ENCODE measurements at places on chromosomes 13 and 19.

GRCh38 chr13:110486061-110486715 lies 75.3 kb downstream of the RAB20 start:
- no peak for DNase-seq

- DNase-seq: no peak
These were observed 7.9 kb downstream of the PTBP1 start for GRCh38 chr19:805166-805551.

GRCh38 chr13:113970810-113971470 lies 2.9 kb downstream of the C13orf46 start:
- no peak for DNase-seq

DNA sequence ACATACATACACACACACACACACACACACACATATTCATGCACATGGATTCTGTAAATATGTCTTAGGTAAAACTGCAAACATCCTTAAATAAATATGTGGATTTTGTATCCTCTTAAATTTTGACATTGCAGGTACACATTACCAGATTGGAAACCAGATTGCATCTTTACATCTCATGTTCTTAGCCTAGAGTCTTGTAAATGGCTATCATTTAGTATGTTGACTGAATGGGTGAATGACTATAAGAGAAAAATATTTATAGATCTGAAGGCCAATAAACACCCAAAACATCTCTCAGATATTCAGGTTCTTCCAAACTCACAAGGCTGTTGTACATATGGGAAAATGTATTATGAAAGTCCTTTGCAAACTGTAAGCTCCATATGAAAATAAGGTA lies 104.3 kb downstream of the STARD13 start:
- DNase-seq: no peak

DNA sequence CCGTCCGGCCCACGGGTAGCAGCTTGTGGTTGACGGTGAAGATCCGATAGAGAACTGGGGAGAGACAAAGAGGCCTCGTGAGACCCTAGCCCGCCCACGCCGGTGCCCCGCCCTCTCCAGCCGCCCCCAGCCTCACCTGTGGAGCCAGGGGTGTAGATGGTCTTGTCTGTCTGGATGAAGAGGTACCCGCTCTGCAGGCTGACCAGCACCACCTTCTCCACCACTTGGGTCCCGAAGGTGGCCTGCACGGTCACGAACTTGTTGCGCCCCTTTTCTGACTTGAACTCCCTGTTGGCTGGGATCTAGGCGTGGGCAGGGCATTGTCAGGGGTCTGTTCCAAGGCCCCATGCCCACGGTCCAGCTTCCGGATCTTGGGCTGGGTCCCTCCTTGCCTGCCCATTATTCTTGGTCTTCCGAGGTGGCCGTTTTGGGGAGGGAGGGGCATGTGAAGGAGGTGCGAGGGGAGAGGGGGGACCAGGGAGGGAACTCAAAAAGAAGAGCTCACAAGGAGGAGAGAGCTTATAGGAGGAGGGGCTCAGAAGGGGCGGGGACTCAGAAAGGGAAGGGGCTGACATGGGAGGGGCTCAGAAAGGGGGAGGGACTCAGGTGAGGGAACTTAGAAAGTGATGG lies 2.2 kb downstream of the C3 start:
- no peak for DNase-seq

DNA sequence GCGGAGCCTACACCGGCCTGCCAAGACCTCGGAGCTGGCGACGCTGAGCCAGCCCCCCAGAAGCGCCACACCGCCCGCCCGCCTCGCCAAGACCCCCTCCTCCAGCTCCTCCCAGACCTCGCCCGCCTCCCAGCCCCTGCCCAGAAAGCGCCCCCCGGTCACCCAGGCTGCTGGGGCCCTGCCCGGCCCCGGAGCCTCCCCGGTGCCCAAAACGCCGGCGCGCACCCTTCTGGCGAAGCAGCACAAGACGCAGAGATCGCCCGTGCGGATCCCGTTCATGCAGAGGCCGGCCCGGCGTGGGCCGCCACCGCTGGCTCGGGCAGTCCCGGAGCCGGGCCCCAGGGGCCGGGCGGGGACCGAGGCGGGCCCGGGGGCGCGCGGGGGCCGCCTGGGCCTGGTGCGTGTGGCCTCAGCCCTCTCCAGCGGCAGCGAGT lies 10.2 kb downstream of the C19orf25 start:
- peak; percentile 45 for DNase-seq

GRCh38 chr19:2059422-2060201 lies 8.6 kb upstream of the MKNK2 start:
- no peak for DNase-seq

- no peak for DNase-seq
These were observed 2889.6 kb upstream of the PCDH20 start for GRCh38 chr13:64305246-64305645.

- no peak for DNase-seq
These were observed 2.7 kb upstream of the RASAL3 start for GRCh38 chr19:15466851-15467733.

DNA sequence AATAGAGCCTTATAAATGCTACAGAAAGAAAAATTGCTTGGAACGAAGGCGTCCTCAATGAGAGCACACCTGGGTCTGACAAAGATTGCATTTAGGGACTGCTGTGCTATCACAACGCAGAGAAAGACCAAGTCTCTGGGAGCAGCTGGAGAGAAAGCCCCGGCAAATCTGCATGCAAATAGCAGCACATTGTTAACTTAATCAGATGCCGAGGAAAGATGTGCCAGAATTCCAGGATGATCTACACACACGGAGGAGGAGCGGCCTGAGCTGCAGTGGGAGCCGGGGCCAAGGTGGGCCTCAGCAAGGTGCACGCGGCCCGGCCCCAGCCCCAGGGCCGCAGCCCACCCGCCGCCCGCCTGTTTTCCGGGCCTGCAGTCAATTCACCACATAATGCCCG lies 1.4 kb downstream of the ZNF536 start:
- no peak for DNase-seq

GRCh38 chr19:9801976-9802375 lies 16.9 kb downstream of the FBXL12 start:
- no peak for DNase-seq

DNA sequence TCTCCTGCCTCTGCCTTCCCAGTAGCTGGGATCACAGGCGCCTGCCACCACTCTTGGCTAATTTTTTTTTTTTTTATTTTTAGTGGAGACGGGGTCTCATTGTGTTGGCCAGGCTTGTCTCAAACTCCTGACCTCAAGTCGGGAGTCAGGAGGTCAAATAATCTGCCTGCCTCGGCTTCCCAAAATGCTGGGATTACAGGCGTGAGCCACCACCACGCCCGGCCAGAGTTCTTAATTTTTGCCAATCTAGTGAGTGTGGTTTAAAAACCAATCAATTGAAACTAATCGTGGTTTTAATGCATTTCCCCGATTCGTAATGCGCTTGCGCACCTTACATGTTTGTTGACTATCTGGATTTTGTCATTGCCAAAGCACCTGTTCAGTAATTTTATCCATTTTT lies 37.0 kb downstream of the SKA3 start:
- DNase-seq: no peak

GRCh38 chr13:107964395-107964794 lies 250.9 kb downstream of the LIG4 start:
- DNase-seq: no peak

DNA sequence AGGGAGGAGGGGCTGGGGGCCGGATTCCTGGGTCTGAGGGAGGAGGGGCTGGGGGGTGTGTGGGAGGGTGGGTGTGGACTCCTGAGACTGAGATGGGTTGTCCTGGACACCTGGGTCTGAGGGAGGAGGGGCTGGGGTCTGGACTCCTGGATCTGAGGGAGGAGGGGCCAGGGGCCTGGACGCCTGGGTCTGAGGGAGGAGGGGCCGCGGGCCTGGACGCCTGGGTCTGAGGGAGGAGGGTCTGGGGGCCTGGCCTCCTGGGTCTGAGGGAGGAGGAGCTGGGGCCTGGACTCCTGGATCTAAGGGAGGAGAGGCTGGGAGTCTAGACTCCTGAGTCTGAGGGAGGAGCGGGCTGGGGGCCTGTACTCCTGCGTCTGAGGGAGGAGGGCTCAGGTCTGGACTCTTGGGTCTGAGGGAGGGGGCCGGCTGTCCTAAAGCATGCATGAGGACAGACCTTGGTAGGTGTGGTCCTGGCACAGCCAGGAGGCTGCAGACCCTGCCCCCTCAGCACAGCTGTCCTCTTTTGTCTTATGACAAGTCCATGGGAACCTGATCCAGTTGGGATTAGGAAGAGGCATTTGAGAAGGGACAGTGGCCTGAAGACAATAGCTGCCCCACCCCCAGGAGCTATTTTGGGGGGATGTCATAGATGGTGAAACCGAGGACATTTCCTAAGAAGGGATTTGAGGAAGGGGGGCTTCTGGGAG lies 1.3 kb downstream of the TNNT1 start:
- DNase-seq: no peak

DNA sequence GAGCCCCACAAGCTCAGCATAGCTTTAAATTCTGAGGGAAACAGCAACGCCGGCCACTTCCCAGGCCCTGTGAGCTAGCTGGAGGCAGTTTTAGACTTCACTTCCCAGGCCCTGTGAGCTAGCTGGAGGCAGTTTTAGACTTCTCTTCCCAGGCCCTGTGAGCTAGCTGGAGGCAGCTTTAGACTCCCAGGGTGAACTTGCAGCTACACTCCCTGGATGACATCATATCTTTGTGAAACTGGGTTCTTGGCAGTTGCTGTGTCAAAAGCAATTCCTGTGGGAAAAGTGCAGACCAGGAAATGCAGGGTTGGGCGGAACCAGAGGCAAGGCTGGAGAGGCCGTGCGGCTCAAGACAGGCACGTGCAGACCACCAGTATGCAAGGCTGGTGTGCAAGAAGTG lies 12.7 kb downstream of the SOX1 start:
- no peak for DNase-seq

- DNase-seq: no peak
These were observed 11.6 kb upstream of the ZNF536 start for GRCh38 chr19:30360376-30361106.

DNA sequence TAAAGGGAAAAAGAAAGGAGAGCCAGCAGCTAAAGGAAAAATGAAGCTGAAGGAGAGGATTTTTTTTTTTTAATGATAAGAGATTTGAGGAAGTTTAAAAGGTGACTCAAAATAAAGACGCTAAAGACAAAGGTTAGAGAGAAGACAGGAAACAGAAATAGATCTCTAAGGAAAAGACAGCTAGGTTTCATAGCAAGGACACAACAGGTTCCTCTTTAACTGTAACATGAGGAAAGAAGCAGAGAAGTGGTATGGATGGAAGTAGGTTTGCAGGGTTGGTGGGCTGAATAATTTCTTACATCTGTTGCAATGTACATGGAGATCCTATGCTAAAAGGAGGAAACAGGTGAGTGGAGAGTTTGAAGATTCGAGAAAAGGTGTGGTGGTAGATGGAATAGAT lies 107.5 kb downstream of the MYCBP2 start:
- DNase-seq: no peak

DNA sequence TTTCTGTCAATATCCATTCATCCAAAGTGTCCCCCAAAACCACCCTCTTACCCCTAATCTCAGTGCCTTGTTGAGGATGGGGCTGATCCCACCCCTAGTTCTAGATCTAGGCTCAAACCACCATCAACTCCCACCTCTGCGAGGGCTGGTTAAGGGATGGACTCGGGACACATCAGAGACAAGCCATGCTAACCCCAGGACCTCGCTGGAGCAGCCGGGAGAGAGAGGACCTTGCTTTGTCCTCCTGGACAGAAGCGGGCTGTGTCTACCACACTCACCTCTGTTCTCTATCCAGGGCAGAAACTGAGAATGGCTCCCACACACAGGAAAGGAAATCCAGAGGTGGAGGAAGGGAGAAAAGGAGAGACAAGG lies 90.8 kb upstream of the UQCRFS1 start:
- no peak for DNase-seq

DNA sequence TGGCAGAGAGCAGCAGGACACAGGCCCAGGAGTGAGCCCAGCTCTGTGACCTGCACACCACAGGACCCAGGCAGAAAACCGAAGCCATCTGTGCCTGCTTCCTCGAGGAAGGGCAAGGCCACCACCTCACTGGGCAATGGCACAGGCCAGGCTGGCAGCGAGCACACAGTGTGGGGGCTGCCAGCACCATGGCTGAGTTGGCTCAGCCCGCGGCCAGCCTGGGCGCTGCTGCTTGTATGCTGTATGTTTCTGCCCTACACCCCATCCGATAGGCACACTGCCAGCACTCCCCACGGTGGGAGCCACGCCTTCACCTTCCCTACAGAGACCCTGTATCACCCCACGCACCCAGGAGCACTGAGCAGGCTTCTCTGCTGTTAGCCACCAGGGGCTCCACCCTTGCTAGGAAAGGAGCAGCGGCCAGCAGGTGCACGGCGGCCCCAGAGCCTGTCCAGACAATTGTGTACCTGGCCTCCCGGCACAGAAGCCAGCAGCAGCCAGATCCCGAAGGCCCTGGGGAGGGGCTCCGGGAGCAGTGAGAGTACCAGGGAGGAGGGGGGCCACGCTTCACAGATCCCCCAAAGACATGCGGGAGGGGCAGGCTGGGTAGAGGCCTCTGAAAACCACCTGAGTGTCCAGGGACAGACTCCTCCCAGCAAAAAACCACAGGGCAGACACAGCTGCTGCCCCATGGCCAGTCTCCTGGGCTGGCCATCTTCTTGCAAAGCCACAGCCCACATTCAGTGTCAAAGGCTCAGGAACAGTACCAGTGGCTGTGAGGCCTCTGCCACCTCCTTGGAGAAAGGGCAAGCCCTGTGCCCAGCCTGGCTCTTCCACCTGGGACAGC lies 56.1 kb downstream of the MLLT1 start:
- DNase-seq: no peak

DNA sequence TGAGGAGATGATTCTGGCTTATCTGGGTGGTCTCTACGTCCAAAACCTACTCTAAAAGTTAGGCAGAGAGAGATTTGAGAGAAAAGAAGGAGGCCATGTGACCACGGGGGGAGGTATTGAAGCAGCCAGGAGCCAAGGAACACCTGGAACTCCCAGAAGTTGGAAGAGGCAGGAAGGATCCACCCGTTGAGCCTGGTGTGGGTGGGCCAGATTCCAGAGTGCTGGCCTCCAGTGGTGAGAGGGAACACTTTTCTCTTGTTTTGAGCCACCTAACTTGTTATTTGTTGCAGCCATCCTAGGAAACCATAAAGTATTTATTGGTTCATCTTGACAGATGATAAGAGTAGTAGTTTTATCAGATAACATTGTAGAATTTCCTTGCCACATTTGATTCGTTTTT lies 396.9 kb downstream of the MYO16 start:
- DNase-seq: no peak

DNA sequence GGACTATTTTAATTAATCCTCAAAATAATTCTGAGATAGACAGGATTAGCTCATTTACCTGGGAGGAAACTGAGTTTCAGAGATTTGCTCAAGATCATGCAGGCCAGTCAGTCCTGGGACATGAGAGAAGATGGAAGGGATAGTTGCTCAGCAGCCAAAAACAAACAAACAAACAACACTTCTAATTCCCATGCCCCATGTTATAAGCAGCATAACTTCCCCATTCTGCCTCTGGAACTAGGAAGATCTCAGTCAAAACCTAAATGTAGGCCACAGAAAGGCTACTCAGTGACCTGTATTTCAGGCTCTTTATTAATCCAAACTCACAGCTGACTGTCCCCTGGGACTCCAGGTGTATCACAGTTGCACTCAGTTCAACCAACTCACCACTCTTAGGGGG lies 489.2 kb upstream of the NBEA start:
- DNase-seq: no peak

GRCh38 chr13:74184283-74184682 lies 50.1 kb upstream of the KLF12 start:
- DNase-seq: no peak

GRCh38 chr13:75326173-75327134 lies 155.5 kb downstream of the TBC1D4 start:
- no peak for DNase-seq
